ENCODE measurements at places on chromosomes 11 and 22.

GRCh38 chr11:849104-849824 is 6.6 kb downstream of the TSPAN4 start:
- no peak for DNase-seq

DNA sequence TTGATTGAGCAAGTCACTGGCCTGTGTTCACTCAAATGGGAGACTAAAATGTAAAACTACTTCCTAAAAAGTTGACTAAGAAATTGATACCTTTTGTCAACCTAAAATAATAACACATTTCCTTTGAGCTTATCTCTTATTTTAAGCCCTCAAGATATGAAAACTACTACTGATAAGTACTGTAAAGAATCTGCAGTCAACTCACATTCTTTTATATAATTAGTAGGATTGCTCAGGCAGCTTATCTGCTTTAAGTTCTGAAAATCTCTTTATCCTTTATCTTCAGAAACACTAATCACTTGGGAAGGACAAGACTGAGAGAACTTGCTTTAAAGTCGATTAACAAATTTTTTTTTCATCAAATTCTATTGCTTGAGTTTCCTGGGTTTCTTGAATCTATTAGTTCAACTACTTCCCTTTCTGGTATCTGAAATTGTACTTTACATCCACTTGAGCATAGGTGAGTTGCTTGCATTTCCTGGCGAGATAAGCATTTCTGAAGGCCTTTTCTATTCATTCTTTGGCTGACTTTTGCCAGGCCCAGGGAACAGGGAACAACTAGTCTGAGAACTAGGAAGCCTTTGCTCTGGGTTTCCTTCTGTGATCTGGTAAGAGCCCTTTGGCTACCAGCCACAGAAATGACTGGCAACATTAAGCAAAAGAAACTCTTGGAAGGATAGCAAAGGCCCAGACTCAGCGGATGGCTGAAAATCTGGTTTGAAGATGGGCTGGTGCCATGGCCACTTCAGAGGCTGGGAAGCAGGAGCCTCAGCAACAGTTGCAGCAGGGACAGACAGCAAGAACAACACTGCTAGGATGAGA is 19.3 kb upstream of the CSRP3 start:
- no peak for DNase-seq

DNA sequence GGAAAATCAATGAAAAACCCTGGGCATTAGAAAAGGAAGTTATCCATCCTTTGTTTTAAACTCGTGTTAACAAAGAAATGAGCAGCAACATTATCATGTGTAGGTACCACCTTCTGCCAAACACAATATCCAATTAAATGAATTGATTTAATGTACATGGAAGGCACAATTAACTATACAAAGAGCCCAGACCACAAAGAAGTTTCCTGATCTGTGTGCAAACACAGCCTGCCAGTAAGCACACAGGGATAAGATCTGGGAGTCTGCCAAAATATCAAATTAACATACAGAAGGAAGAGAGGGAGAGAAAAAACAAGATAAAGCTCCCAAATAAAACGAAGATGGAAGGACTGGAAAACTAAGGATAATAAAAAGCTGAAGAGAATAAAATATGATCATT is 54.1 kb upstream of the SLC25A1 start:
- no peak for DNase-seq

- DNase-seq: no peak
Observed at GRCh38 chr11:88280673-88281316, 56.7 kb downstream of the CTSC start.

DNA sequence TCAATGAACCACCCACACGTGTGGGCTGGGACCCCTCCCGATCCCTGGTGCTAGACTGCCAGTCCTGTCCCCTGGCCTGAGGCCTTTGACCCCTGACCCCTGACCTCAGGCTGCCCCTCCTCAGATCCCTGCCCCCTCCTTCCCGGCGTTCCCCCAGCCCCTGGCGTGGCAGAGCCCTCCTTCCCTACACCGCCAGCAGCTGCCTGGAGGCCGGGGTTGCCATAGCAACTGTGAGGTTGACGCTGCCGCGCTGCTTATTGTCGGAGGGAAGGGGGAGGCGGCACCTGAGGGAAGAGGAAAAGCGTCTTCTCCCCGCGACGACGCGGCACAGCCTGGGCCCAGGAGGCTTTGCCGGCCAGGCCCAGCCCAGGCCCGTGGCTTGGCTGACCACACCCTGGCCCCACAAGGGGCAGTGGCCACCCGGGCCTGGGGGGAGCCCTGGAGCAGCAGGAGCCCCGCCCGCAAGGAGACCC is 32.6 kb downstream of the SHANK3 start:
- no peak for DNase-seq

- DNase-seq: no peak
Observed at GRCh38 chr11:77450227-77450626, 23.7 kb downstream of the PAK1 start.

DNA sequence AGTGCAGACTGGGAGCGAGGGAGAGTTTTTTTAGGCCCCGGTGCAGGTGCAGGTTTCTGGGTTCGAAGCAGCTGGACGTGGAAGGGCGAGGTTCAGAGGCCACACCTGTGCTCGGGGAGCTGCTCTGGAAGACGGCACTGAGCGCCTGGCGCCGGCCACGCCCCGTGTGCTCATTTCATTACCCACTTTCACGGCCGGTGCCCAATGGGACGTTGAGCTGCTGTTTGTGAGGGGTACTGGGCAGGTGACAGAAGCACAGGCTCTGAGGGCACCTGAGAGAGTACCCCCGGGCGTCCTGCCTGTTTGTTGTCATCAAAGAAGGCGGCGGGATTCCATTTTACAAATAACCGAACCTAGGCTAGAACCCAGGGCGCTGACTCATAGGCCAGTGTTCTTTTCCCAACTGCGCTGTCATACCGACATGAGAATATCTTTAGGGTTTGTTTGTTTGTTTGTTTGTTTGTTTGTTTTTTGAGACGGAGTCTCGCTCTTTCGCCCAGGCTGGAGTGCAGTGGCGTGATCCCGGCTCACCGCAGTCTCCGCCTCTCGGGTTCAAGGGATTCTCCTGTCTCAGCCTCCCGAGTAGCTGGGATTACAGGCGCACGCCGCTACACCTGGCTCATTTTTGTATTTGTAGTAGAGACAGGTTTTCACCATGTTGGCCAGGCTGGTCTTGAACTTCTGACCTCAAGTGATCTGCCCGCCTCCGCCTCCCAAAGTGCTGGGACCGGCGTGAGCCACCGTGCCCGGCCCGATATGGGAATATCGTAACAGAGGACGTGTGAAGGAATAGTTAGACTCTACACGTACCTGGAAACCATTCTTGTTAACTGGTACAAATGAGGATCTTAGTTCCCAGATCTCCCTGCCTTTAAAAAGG is 16.6 kb upstream of the SPTBN2 start:
- no peak for DNase-seq

- no peak for DNase-seq
Observed at GRCh38 chr11:69049490-69049867, 747 bp downstream of the TPCN2 start.

- no peak for DNase-seq
Observed at GRCh38 chr11:69666752-69667536, 8.2 kb downstream of the LTO1 start.

DNA sequence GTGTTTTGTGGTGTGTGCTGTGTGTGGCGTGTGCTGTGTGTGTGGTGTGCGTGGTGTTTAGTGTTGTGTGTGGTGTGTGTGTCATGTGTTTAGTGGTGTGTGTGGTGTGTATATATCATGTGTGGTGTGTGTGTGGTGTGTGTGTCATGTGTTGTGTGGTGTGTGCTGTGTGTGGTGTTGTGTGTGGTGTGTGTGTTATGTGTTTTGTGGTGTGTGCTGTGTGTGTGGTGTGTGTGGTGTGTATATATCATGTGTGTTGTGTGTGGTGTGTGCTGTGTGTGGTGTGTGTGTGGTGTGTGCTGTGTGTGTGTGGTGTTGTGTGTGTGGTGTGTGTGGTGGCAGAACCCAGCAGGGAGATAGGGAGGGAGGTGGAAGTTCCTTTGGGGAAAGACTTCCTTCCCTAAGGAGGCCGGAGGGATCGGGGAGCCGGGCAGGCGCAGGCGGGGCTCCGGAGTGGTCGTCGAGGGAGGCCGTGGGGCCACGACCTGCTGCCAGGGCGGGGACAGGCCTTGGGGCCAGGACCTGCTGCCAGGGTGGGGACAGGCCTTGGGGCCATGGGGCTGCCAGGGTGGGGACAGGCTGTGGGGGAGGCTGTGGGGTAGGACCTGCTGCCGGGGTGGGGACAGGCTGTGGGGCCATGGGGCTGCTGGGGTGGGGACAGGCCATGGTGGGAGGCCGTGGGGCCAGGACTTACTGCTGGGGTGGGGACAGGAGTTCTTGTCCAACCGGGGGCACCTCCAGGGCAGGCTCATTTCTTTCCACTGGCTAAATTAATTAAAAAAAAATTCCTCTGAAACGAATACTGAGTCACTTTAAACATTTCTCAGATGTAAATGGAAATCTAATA is 15.2 kb downstream of the PIM3 start:
- DNase-seq: no peak

DNA sequence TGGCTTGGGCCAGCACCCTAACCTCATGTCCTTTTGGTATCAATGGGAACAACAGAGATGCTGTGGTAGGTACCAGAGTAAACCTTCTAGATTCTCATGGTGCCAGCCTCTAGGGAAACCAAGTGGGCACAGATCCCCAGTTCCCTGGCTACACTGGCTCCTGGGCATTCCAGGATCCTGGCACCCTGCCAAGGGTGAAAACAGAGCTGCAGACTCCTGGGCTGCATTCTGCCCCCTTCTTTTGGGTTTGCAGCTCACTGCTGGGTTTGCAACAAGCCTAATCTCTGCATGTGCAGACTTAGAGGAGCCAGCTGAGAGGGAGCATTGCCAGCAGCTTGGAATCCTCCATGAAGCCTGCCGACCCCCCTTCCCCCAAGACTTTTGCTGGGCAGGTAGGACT is 30.6 kb downstream of the PRDM11 start:
- DNase-seq: no peak

- DNase-seq: no peak
Observed at GRCh38 chr11:124108156-124108555, 7.1 kb upstream of the VWA5A start.

DNA sequence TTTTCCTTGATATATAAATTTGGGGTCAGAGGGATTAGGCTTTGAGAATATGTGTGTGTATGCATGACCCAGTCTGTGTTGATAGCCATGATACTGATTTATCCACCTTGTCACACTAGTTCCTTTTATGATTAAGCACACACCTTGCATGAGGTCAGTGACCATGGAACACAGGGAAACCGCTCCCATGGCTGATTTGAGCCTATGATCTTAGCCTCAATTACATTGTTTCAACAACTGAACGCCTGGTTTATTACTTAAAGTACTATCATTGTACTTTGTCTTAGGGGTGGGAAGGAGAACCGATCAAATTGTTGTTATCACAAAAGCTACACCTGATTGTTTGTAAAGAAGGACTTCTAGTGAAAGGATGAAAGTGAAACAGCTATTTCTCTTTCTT is 70.7 kb downstream of the ARFGAP2 start:
- no peak for DNase-seq

- DNase-seq: no peak
Observed at GRCh38 chr11:120004723-120005122, 133.2 kb downstream of the TRIM29 start.

- no peak for DNase-seq
Observed at GRCh38 chr11:2652333-2653197, 47.2 kb downstream of the KCNQ1OT1 start.

GRCh38 chr11:72974487-72975205 is 160.4 kb downstream of the ATG16L2 start:
- DNase-seq: no peak

DNA sequence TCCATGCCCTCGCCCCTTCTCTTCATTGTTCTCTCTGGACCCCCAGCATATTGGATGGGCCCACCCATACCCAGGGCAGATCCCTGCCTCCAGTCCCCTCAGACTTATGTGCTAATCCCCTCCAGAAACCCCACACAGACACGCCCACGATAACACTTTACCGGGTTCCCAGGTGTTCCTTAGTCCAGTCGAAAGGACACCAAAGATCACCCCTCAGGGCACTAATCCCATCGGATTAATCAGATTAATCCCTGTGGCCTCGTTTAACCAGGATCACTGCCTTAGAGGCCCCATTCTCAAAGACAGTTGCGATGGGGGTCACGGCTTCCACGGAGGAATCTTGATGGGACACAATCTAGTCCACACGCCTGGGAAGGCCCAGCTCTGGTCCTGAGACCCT is 80.8 kb downstream of the SHANK2 start:
- DNase-seq: no peak

DNA sequence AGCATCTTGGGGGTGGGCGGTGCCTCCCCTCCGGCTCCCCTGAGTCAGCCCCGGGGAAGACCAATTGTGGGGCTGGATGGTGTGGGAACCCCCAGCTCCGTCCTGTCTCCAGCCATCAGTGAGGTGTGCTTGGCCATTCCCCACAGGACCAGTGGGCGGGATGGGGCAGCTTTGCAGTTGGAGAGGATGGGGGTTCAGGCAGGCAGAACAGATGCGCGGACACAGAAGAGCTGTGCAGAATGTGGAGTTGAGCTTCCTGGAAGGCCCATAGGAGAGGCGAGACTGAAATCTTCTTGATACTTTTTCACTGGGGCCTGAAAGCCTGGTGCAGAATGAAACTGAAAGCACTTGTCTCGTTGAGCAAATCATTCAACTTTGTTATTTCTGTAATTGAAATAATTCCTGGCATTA is 23.8 kb downstream of the PARVB start:
- DNase-seq: no peak

GRCh38 chr11:76694664-76695063 is 24.1 kb upstream of the LRRC32 start:
- no peak for DNase-seq

DNA sequence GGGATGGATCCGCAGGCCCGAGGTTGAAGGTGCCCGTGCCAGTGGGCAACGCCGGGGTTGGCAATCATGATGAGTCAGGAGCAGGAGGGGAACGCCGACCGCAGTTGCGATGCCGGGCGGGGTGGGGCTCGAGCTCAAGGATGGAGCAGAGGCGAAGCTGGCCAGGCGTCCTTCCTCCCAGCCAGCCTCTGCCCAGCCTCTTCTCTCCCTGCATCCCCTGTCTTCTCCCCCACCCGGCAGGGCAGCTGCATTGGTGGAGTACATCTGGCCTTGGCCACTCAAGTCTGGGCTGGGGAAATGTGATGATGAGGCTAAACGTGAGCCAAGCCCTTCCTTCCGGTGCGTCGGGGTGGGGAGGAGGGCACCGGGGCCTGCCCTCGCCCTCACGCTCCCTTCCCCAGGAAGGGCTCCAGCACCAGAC is 3.9 kb downstream of the IFITM10 start:
- no peak for DNase-seq

DNA sequence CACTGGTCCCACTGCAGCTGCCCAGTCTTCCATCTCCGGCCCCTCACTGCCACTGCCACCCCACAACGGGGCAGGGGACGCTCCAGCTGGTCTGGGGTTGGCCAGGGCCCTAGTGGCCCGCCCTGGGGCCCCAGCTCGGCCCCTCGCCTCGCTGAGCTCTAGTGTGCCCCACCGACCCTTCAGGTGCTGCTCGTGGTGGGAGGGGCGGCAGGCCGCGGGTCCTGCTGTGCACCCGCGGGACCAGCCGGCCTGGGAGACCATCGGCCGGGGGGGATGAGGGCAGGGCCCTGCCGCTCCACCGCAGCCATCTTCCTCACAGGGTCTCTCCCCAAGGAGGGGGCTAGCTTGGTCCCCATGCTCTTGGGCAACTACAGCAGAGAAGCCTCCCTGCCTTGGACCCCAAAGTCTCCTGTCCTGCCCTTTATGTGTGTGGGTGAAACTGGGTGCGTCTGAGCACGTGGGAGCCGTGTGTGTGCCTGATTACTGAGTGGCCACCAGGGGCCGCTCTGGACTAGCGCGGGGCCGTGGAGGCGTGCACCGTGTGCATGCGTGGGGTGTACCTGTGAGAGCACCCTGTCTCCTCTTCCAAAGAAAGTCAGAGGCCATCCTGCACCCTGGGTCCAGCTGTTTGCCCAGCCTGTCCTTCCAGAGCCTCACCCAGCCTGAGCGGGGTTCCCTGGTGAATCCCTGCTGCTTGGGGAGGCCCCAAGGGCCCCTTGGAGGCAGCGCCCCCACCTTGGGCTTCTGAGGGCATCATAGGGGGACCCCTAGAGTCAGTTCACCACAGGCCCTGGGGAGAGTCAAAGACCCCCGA is 6.0 kb upstream of the ACR start:
- DNase-seq: no peak
